Activated CD8-positive, alpha-beta memory T cell treated with anti-CD3 and anti-CD28 coated beads for 36 hours (primary cell): ENCODE measurements at places on chromosomes 1 and 21. TPM values are rescaled to one million over a fixed set of nuclear protein-coding genes. Genes with fewer than 3 reads are reported as not detected.

REN gene
- total RNA-seq, result not detected

SRGAP2 gene
- total RNA-seq, result 47.7 TPM

LIPI gene
- total RNA-seq, result not detected

ANGPTL3 gene
- not detected for total RNA-seq

S100A16 gene
- not detected for total RNA-seq

EDN2 gene
- not detected for total RNA-seq

VASH2 gene
- total RNA-seq, result 0.23 TPM

OR2T11 gene
- not detected for total RNA-seq

ATP1A2 gene
- not detected for total RNA-seq

CELSR2 gene
- 3.3 TPM for total RNA-seq

TACSTD2 gene
- not detected for total RNA-seq

SLC9C2 gene
- not detected for total RNA-seq

HSD3B2 gene
- total RNA-seq, result not detected

GAS5 gene
- total RNA-seq, result 1,024 TPM

TNFRSF4 gene
- 154 TPM for total RNA-seq

KANK4 gene
- total RNA-seq, result not detected

KRTAP19-1 gene
- not detected for total RNA-seq

ACKR1 gene
- total RNA-seq, result not detected

AGRN gene
- 12.5 TPM for total RNA-seq
